Inflammatory macrophage treated with lipopolysaccharide for 4 hours (primary cell): ENCODE measurements at places on chromosomes 16 and 17.

DNA sequence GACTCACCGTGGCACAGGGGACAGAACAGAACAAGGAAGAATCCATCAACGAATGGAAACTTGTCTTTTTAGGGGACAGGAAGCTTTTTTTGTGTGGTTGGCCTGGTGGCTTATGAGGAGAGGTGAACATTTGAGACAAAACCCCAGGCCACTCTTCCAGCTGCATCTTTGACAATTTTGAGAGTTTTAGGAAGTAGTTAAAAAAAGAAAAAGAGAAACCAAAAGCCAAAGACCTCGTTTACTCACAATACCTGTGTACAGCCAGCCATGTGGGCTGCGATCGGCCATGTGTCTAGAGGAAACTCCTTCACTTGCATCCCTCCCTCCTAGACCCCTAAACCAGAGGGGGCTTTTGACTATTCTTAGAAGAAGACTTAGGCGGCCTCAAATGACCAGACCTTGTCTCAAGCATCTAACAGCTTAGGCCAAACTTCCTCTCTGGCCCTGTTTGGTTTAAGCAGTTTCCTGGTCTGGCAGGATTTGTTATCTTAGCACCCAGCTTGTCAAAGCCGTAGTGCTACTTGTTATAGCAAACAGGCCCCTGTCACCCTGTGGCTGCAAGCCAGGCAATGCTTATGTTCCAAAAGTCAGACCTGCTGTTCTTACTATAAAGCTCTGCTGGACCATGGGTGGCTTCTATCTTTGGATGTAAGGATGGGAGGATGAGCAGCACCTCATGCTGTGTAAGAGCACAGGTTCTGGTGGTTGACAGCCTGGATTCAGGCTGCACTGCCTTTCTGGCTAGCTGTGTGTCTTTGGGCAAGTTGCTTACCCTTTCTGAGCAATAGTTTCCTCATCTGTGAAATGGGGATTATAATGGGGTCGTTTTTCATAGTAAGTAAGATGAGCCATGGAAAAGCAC lies 17.7 kb downstream of the KSR1 start:
- DNase-seq, result peak; percentile 69

- no peak for DNase-seq
These were observed 4.1 kb upstream of the SLC13A2 start for GRCh38 chr17:28469376-28469775.

DNA sequence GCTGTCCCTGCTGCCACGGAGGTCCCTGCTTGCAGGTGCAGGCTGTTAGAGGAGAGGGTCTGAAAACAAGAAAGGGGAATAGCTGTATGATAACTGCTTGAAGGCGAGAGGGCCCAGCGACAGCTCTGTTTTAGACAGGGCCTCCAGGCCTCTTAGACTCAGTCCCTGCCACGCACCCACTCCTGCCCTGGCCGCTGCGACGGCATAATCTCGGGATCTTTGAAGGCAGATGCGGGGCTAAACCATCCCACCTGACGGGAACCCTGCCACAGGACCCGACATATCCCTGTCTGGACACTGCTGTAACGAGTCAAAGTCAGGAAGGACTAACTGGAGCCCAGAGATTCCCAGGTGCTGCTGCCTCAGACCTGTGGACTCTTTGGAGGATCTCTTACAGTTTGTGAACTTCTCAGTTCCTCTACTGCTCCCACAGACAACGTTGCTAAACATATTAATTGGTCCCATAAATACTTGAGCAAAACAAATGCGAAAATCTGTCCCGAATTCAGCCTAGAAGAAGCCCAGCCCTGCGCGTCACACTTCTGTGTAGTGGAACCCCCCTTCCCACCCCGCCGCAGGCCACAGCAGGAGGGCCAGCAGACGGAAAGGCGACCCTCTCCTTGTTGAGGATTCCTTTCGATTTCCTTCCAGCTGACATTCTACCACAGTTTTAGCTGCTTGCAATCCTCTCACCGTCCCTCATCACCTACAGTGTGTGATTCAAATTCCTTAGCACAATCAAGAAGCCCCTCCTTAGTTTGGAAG lies 998 bp upstream of the TMEM11 start:
- peak; percentile 29 for DNase-seq

DNA sequence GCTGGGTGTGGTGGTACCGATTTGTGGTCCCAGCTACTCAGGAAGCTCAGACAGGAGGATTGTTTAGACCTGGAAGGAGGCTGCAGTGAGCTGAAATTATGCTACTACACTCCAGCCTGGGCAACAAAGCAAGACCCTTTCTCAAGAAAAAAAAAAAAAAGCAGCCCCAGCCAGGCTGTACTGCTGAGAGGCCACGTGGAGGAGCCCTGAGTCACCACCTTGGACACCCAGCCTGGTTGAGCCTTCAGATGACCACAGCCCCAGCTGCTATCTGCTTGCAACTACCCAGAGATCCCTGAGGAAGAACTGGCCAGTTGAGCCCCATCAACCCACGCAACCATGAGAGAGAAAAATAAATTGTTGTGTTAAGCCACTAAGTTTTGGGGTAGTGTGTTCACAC lies 23.6 kb upstream of the GPRC5C start:
- no peak for DNase-seq

GRCh38 chr16:253833-254232 lies 19.2 kb downstream of the FAM234A start:
- DNase-seq, result no peak

- DNase-seq, result no peak
These were observed 17.0 kb downstream of the SP2 start for GRCh38 chr17:47913050-47913449.

DNA sequence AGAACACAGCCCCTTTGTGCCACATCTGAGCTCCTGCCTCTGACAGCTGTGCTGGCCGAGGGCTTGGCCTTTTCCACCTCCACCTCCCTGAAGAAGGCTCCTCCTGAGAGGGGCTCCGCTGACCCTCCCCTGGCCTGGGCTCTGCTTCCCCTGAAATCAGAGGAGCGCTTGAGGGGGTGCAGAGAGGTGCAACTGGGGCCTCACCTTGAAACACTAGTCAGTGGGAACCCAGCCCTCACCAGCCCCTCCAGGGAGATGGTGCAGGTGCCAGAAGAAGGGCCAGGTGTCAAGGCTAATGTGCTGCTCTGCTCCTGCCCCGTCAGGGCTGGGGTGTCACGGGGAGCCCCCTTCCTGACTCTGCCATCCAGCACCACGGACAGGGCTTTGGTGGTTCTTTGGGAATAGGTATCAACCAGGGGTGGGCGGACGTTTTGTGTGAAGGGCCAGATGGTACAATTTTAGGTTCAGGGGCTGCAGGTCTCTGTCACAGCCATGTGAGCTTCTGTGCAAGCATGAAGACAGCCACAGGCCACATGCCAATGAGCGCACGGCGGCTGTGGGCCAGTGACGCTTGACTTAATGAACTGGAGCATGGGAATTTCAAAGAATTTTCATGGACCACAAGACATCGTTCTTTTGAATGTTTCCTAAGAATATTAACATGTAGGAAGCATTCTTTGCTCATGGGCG lies 2.1 kb upstream of the ZG16B start:
- no peak for DNase-seq

- DNase-seq, result no peak
These were observed 15.4 kb downstream of the ABCA10 start for GRCh38 chr17:69213059-69213813.

DNA sequence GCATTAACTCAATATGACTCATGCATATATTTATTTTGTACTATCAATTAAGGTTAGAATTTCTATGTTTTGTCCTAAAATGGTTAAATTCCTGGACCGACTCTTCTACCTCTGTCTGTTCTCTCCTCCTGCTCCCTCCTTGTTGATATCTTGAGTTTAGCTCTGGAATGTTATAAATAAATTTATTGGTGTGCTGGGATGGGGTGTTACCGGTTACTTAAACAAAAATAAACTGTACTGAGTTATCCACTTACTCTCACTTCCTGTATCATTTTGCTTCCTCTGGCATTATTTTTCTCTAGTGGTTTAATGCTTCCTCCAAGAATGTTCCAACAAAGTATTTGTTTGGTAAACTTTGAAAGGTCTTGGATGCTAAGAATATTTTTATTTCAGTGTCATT lies 120.1 kb downstream of the ABCA8 start:
- DNase-seq, result peak; percentile 10

DNA sequence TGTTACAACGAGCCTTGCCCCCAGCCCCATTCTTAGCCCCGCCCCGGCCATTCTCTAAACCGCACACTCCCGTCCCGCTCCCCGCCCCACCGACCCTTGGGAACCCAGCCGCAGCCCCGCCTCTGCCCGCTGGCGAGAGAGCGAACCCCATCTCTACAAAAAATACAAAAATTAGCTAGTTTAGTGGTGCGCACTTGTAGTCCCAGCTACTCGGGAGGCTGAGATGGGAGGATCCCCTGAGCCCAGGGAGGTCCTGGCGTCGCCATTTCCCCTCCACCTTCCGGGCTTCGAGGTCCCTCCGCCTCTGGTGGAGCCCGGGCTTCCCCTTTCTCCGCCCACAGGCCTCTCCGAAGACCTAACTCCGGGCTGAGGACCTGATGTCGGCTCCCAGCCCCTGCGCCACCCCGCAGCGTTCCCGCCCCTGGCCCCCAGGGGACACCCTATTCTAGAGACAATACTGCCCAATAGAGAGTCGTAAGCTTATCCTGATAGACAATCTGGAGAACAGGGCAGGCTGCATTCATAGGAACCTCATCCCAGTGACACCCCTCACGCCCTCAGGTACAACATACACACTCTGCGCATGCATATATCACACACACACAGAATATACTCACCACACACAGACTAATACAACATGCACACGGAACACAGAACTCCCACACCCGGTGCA lies 480 bp upstream of the PROCA1 start:
- DNase-seq, result peak; percentile 75

GRCh38 chr17:74452841-74453661 lies 13.4 kb upstream of the CD300A start:
- DNase-seq, result no peak

DNA sequence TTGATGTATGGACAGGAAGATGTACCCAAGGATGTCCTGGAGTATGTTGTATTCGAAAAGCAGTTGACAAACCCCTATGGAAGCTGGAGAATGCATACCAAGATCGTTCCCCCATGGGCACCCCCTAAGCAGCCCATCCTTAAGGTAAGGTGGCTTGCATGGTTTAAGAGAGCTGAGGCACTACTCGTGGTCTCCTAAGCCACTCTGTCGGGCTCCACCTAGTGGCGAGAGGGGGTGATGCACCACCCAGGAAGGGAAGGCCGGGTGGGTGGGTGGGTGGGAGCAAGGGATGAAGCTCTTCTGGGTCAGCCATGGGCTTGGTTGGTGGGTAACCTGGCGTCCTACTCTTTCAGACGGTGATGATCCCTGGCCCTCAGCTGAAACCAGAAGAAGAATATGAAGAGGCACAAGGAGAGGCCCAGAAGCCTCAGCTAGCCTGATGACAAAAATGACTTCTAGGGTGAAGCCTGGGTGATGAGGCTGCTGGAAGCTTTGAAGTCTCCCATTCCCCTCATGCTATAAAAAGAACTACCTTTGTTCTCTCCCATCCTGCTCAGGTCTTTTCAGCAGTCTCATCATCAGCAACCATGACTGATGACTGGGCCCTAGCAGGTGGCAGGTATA lies 21.5 kb downstream of the GPR179 start:
- DNase-seq, result peak; percentile 49

DNA sequence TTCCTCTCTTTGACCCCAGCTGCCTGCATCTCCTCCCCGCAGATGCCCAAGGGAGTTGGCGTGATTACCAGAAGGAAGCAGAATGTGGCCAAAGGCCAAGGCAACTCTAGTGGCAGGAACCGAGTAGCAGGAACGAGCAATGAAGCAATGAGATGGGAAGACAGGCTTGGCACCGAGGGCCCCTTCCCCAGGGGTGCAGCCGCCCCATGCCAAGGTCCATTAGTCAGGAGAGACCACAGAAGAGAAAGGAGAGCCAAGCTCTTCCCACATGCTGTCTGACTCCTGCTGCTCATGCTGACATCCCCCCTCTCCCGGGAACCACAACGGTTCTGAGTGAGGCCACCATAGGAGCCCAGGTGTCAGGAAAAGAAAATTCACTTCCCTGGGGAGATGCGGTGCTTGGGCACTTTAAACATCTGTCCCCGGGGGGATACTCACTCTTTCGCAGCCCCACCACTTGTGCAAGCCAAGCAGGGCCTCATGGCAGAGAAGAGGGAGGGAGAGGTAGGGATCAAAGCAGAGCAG lies 67.4 kb downstream of the MYO18A start:
- peak; percentile 9 for DNase-seq

DNA sequence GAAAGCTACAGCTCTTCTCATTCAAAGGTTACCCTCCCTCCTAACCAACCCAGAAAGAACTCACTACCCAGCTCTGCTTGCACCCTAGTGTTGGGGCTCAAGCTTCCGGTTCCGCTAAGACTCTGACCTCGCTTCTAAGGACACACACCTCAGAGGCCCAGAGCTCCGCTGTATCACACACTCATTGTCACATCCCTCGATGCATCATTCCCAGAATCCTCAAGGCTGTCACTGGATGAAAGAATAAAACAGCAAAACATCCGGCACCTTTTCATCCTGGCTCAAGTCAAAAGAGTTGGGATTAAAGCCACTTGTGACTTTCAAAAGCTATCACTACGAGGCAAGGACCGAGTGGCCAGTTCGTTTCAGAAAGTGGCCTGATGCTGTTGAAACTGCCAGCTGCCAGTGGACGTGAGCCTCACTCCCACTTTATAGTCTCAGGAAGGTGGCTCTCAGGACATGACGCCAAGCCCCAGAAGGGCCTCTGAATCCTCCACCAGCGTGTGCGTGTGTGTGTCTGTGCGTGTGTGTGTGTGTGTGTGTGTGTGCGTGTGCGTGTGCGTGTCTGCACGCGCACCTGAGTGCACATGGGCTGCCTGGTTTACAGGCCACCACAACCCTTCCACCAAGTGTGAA lies 29.0 kb downstream of the ZFHX3 start:
- no peak for DNase-seq

- DNase-seq, result no peak
These were observed 185.9 kb downstream of the CCDC182 start for GRCh38 chr17:57559226-57559625.

DNA sequence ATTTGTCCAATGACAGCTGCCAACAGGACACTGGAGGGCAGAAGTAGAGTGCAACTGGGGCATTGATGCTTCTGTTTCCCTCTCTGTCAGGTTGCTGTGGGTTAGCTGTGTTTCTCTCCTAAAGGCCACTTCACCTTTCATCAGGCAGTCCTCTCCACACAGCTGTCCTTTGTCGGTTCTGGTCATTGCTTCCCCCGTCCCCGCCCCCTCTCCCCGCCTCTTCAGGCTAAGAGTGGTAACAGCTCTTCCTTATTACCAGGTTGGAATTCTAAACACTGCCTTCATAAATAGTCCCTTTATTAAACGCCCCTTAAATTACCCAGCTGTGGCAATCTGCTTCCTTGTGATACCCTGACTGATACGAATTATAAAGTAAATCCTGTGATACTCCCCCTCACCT lies 31.8 kb upstream of the NSRP1 start:
- DNase-seq, result no peak

GRCh38 chr17:81666342-81667191 lies at the start of the genes CCDC137 and OXLD1:
Gene CCDC137, plus strand, starts transcription at chr17:81666737. Its CDS starts 30 bp downstream, at chr17:81666767.
Gene OXLD1, minus strand, starts transcription at chr17:81666605. Its CDS starts 28 bp downstream, at chr17:81666577.
- DNase-seq, result peak; percentile 98

DNA sequence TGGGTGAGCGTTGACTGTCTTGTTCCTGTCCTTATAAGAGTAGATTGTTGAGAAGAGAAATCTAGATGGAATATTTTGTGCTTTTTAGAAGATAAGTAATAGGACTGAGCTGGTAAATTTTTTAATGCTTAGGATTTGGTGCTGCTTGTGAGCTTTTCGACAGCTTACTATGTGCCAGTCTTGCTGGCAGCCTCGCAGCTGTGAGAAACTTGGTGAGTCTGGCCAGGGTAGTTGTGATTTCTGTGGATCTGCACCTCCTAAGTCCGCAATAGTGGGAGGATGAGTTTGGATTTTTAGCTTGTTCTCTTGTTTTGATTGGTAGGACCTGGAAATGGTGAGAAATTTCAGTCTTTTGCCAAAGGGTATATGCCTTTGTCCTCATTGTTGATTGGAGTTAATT lies 3.6 kb downstream of the SOCS7 start:
- no peak for DNase-seq
